ENCODE measurements at places on chromosomes 16 and 17. TPM values are rescaled to one million over a fixed set of nuclear protein-coding genes. Genes with fewer than 3 reads are reported as not detected.

G6PC3 gene
- polyA plus RNA-seq: 32.4 TPM

FBXL16 gene
- 0.42 TPM for polyA plus RNA-seq

TCAP gene
- polyA plus RNA-seq: 67.9 TPM

GPRC5C gene
- polyA plus RNA-seq: 41.7 TPM

ZNF747 gene
- 6.5 TPM for polyA plus RNA-seq

GGT6 gene
- polyA plus RNA-seq: 6.4 TPM

IL17C gene
- polyA plus RNA-seq: not detected

PTGES3L gene
- 74.7 TPM for polyA plus RNA-seq

MTHFSD gene
- 14.4 TPM for polyA plus RNA-seq

PIK3R5 gene
- 3.5 TPM for polyA plus RNA-seq

CACNA1G gene
- polyA plus RNA-seq: 6.6 TPM

MARVELD3 gene
- polyA plus RNA-seq: 0.07 TPM

LHX1 gene
- polyA plus RNA-seq: not detected

SLC52A1 gene
- 0.45 TPM for polyA plus RNA-seq

CNTD1 gene
- polyA plus RNA-seq: 0.38 TPM

KDM6B gene
- polyA plus RNA-seq: not detected

LGALS9B gene
- polyA plus RNA-seq: not detected

ACSM5 gene
- polyA plus RNA-seq: 0.19 TPM

ITGAD gene
- polyA plus RNA-seq: 0.19 TPM

SMPD3 gene
- polyA plus RNA-seq: 1.2 TPM

NUPR1 gene
- 32.3 TPM for polyA plus RNA-seq

PRCD gene
- 3.2 TPM for polyA plus RNA-seq

DHODH gene
- not detected for polyA plus RNA-seq

ICAM2 gene
- polyA plus RNA-seq: not detected

ALOX15B gene
- polyA plus RNA-seq: 0.32 TPM

Data from muscle of arm (tissue), 14 donors.